Stimulated activated CD8-positive, alpha-beta memory T cell treated with anti-CD3 and anti-CD28 coated beads, Interleukin-4, amount 100 ng/mL, for 48 hours (primary cell): ENCODE measurements at places on chromosomes 2 and 18.

GRCh38 chr2:51335087-51336058 lies 303.4 kb upstream of the NRXN1 start:
- DNase-seq, result no peak

GRCh38 chr2:194822097-194822496 lies 834.9 kb upstream of the SLC39A10 start:
- no peak for DNase-seq

GRCh38 chr18:57959278-57959677 lies 84.7 kb upstream of the NEDD4L start:
- no peak for DNase-seq

DNA sequence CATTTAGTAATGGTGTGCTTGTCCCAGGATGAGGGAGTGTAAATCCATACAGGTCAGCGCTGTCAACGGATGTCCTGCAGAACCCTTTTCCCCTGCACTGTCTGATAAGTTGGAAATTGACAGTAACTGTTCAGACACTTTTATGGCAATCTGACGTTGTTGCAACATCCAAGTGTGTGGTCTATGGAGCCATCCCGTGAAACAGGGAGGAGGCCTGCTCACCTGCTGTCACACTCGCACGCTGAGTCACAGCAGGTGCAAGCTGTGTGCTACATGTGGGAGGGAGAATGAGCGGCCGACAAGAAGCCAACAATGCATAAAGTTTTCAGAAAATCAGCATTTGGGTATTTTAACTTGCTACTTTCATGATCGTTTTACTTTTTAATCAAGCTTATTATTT lies 43.7 kb upstream of the RMDN2 start:
- DNase-seq, result no peak

- DNase-seq, result no peak
Measured at GRCh38 chr2:233862261-233862768, 5.9 kb downstream of the MSL3B start.

- no peak for DNase-seq
Measured at GRCh38 chr18:48983793-48984437, 33.1 kb upstream of the SMAD7 start.

DNA sequence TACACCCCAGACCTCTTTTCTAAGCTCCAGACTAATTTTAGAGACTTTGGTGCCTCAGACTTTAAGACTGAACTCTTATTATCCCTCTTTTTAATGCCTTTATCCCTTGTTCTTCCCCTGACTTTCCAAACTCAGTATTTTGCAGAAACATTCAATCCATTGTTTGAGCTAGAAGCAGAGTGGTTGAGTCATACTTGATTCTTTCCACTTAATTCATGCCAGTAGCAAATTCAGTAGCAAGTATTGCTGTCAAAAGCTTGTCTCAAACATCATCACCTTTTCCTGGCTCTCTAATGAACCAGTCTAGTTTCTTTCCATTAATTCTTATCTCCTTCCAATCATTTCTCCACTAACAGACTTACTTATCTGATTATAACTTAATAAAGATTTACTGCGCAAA lies 699.7 kb upstream of the ZNF804A start:
- no peak for DNase-seq
